ENCODE measurements at places on chromosomes 1 and 21.

DNA sequence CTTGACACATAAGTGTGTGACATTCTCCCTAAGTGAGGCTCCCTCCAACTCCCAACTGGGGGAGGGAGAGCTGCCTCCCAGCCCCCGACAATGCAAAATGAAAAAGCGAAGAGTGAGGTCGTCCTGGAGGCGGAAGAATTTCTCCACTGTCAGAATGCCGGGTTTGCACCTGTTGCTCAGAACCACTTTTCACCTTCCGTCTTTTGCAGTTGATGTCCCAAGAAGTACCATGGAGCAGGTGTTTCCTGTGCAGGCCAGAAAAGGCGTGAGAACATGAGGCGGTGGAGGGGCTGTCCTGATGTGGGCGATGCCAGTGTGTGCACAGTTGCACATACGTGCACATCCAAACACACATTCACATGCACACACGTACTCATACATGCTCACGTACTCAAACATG lies 158.6 kb upstream of the AJAP1 start:
- no peak for DNase-seq

DNA sequence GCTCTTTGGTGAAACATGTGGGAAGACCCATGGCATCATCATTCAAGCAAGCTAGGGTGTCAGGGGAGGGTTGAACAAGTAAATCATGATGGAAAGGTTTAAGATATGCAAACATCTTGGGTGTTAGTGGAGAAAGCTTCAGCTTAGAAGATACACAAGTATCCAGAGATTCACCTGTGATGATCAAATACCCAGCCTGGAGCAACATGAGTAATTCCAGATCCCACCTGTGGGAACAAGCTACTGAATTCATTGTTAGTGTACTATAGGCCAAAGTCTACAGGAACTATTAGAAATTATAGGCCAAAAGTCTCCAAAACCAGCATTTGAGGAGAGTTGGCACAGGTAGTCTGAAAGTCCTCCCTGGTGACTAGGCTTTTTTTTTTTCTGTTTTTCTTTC lies 499.9 kb downstream of the NUF2 start:
- DNase-seq, result no peak

GRCh38 chr1:78279051-78279450 lies 211.7 kb upstream of the PTGFR start:
- no peak for DNase-seq

GRCh38 chr1:51534447-51534846 lies 15.4 kb upstream of the EPS15 start:
- DNase-seq, result no peak

DNA sequence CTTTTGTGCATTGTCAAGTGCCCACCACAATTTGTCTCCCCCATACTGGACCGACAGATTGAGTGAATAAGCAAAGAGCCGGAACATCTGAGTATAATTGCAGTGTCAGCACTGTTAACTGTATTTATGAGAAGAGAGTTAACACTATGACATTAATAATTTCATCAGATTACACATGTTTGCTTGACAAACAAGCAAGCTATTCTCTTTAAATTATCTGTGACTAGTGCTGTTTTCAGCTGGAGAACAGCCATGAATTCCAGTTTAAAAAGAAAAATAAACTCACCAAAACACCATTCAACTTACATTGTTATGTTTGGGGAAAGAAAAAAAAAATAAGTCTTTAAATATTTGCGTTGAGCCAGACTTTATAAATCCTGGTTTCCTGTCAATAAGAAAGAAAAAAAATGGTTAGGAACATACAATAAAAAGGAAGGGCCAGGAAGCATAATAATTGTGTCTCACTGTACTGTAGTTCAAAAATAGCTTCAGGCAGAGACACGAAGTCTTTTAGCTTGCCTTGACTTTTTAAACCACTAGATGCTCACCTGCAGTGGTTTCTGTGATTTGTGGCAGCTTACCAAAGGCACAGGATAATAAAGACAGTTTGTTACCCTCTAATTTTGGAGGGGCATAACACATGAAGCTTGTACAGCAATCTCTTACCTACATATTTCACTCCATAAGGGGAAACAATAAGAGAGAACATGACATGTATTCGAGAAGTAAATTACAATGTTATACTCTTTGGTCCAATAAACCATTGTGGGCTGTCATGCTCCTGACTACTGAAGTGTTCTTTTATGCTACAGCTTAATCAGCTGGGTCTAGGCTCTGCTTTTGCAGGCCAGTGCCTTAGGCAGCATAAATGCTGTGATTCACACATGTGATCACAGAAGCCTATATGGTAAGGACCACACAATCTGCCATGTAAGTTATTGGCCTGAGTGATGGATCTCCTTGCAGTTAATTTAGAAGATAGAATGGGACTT lies 302.0 kb upstream of the ADGRL2 start:
- no peak for DNase-seq

DNA sequence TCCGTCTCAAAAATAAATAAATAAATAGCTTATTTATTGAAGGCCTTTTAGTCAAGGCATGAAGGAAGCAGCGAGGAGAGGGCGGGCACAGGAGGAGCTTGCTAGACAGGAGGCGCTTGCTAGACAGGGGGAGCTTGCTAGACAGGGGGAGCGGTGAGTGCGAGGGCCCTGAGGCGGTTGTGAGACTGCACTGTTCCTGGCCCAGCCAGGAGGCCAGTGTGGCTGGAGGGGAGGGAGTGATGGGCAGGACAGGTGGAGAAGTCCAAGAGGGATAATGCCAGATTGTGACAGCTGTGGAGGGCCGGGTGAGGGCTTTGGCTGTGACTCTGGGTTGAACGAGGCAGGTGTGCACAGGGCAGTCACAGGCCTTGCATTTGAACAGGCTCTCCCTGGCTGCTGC lies 18.2 kb downstream of the KIF17 start:
- DNase-seq, result no peak

GRCh38 chr1:150009604-150010392 lies 728 bp downstream of the OTUD7B start:
- no peak for DNase-seq

- DNase-seq, result no peak
These were observed 131.7 kb upstream of the ESRRG start for GRCh38 chr1:216854836-216855484.

DNA sequence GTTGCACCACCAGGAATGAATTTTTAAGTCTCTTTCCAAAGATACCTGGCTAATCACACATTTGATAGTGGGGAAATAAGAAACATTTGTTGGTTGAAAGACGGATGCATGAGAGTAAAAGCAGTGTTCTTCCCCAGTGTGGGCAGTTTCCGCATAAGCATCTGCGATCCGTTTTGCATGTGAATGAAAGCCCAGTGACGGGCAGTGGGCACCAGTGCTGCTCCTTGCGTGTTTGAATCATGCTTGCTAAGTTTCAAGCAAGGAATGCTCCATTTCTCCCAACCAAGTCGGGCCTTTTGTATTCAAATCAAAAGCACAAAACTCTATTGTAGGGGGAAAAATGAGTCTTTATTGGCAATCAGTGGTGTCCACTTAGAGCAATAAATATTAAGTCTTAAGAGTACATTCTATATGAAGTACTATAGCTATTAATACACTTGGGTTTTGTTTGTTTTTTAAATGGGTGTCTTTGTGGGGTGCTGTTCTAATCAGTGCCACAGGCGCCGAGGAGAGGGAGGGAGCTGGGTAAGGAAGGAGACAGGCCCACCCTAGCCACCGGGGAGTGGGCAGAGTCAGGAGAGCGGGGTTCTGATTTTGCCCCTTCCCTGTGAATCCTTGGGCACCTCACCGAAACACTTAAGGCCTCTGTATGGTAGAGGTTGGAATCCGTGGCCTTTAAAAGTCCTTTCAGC lies 750 bp upstream of the PTGFRN start:
- no peak for DNase-seq

DNA sequence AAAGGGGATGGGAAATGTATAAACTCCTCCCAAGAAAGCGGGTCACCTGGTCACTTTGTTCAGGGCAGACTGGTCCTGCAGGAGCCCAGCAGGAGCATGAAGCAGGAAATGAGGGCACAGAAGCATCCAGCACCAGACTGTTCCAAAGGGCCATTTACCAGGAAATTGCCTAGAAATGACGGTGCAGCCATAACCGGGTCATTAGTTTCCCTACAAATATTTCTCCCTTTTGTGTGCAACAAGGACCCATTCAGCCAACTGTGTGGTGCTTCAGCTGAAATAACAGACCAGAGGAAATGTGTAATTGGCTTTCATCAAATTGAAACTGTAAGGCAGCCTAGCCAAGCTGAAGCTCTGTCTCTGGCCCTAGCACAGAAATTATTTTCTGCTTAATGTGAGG lies 7.6 kb upstream of the CTTNBP2NL start:
- no peak for DNase-seq

DNA sequence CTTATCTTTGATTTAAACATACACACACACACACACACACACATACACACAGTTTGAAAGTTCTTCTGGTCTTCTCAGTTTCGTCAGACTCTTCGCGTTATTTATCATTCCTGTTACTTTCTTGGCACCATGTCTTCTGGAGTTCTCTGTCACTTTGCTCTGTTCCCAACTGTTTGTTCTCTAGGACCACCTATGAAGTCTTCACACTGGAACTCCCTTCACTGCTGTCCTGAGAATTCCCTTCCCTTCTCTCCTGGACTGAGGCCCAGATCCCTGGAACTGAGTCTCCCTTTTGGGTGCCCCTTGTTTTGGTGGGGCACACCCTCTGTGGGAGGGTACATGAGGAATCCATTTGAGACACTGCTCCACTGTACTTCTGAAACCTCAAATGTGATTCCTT lies 30.5 kb downstream of the ALG14 start:
- DNase-seq, result no peak

GRCh38 chr21:29843804-29844203 lies 96.0 kb downstream of the GRIK1 start:
- no peak for DNase-seq

GRCh38 chr1:60864722-60865121 lies 217.6 kb upstream of the NFIA start:
- DNase-seq, result no peak

GRCh38 chr1:187306710-187307415 lies 478.1 kb downstream of the PLA2G4A start:
- no peak for DNase-seq

- no peak for DNase-seq
These were observed 296.2 kb upstream of the ESRRG start for GRCh38 chr1:217019475-217019874.

- DNase-seq, result no peak
These were observed 333.4 kb downstream of the ASTN1 start for GRCh38 chr1:176831150-176831549.

DNA sequence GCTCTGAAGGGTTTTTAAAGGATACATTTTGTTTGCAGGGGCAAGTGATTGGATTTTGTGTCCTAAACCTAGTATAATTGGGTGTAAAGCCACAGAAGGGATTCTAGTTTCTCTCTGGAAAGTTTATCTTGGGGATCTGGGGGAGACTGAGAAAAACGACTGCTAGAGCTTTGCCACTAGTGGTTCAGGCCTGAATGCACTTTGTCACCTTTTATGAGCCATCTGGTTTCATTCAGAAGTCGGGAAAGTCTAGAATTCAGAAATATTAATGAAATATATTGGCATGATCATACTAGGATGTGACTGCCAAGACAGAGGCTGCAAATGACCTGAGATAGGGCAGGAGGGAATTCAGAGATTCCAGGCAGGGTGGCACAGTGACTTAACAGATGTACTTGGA lies 111.5 kb upstream of the KCNK2 start:
- no peak for DNase-seq

GRCh38 chr21:34606051-34606450 lies 8.9 kb downstream of the RCAN1 start:
- DNase-seq, result no peak

All from cortex of kidney (tissue), 1 donor.